NCI-H187 treated with DMSO at 0.1 percent for 48 hours (cell line): ENCODE measurements at places on chromosomes 12 and 14.

DNA sequence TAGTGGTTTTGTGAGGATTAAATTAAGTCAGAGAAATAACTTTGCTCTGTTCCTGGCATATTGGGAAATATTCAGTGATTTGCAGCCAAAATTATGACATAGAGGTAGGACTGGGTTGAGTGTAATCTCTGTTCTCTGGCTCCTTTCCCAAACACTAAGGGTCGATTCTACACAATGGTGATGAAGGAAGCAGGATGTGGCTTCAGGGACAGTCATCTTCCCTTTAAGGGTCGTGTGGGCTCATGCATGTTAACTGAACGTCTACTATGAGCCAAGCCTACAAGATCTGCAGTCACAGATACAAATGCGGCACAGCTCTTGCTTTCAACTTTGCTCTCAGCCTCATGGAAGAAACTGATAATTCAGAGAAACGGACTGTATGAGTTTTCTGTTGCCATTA lies 381.6 kb downstream of the VRK1 start:
- no peak for DNase-seq

DNA sequence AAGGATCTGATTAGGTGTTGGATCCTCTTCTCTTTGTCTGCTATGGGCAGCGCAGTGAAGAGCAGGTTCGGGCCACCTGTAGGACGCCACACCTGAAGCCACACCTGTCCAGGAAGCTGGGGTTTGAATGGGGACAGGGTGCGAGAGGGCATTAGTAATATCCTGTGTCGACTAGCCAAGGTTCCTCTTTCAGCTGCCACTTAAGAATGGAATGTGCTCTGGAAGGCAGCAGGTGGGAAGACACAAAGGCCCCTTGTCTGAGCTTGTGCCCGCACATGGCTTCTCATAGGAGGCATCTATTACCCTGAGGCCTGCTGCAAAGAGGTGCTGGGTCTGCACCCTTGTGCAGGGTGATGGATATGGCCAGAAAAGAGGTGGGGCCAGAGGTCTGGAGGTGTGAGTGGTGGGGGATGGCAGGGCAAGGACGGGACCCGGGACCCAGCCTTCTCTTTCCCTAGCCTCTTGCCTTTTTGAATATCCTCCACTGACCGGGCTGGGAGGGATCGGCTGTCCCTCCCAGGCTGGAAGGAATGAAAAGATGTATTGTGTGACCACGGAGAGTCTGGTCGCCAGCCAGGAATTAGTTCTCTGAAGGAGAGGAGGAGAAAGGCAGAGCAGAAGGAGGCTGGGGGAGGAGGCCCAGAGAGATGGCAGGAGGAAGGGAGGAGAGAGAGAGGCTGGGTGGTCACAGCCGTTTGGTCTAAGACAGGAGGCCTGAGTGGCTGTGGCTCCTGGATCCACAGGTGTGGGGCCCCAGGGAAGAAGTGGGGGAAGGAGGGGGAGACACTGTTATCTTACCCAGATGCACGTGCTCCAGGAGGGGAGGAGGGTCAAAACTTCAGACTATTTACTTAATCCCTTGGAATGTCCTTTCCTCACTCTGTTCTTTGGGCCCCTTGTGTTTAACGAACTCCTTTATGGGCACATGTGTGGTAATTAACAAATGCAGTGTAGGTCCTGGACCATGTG lies 101.5 kb downstream of the SMOC1 start:
- no peak for DNase-seq

- no peak for DNase-seq
Observed at GRCh38 chr14:106488291-106488690, 961.9 kb downstream of the TMEM121 start.

DNA sequence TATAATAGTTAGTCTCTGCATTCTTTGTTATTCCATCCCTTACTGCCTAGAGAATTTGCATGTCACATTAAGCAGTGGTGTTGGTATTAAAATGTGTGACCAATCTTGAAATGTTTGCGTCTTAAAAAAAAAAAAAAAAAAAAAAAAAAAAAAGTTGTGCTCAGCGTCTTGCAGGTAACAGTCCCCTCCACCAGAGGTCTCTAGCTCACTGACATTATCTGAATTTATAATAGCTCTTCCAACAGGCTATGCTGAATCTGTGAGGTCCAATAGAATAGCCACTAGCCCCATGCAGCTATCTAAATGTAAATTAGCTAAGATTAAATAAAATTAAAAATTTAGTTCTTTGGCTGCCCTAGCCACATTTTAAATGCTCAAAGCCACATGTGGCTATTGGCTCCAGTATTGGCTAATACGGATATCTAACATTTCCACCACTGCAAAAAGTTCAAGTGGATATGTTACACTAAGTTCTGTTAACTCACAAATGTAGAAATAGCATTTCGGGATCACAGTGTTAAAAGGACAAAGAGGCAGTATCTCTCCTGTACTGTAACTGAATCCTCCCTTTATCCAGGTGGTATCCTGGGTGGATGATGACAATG lies 28.7 kb downstream of the NKX2-8 start:
- DNase-seq, result peak; percentile 53

DNA sequence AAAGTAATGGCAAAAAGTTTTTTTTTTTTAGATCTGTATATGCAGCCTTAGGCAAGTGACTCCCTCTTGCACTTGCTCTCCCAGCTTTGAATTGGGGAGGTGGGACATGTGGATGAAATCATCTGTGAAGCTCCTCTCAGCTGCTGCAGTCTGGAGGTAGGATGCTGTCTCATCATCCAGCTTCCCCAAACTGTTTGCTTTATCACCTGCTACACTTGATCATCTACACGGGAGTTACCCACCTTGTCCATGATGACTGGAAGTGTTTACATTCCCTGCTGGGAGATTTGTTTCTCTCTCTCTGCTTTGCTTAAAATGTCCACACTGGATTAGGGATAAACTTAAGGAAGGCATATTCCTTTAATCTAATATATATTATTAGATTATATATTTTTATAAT lies 8.5 kb upstream of the FGF23 start:
- DNase-seq, result no peak

- DNase-seq, result no peak
Observed at GRCh38 chr12:25839470-25839869, 119.0 kb upstream of the RASSF8 start.

DNA sequence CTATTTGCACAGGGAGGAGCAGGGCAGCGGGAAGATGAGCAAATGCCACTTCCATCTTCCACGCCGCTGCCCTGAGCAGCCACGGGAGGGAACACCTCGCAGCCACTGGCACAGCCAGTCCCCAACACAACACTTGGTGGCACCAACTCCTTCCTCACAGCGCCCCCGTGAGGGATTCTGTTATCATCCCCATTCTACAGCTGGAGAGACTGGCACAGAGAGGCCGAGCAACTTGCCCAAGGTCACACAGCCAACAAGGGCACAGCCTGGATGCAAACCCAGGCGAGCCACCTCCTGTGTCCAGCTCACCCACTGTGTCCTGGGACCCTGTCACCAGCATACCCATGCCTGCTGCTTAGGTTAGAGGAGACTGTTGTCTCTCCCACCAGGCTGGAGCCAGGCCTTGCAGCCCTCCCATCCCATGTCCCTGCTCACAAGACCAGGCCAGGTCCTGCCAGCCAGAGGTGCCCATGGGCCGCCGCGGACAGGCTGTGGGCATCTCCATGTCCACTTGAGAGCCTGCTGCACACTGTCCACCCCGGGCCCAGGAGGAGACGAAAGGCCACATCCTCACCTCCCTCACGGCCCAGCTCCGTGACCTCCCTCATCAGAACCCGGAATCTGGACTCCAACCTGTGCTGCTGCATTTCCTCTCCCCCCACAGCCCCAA lies 57.0 kb downstream of the NCOR2 start:
- no peak for DNase-seq

- DNase-seq, result no peak
Observed at GRCh38 chr12:50706606-50707005, 57.3 kb upstream of the ATF1 start.

DNA sequence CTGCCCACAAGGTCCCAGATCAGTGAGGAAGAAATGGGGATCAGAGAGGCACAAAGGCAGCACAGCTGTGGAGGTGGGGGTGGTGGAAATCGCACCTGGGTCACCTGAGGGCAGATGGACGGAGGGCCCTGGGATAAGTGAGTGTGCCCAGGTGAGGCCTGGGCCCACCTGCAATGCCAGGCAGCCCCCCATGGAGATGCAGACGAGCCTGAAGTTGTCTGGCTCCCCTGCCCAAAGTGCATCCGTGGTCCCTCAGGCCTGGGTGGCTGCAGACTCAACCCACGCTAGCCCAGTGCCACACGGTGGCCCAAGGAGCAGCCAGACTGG lies 84.9 kb downstream of the NCOR2 start:
- no peak for DNase-seq

- no peak for DNase-seq
Observed at GRCh38 chr12:53267306-53267998, 647 bp upstream of the ESPL1 start.

DNA sequence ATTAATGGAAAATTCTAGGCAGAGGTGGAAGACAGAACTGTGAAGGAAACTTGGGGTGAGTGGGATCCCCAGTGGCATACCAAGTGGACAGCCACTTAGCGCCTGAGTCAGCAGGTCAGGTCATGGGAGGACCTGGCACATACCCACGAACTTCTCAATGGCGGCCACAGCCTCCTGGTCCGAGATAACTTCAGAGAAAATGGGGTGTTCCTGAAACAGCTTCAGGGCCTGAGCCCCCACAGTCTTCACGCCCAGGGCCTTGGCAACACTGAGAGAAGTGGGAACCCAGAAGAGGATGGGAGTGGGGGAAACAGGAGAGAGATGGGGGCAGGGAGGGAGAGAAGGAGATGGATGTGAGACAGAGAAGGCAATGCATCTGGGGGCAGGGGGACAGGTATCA lies 9.9 kb downstream of the SDS start:
- no peak for DNase-seq

DNA sequence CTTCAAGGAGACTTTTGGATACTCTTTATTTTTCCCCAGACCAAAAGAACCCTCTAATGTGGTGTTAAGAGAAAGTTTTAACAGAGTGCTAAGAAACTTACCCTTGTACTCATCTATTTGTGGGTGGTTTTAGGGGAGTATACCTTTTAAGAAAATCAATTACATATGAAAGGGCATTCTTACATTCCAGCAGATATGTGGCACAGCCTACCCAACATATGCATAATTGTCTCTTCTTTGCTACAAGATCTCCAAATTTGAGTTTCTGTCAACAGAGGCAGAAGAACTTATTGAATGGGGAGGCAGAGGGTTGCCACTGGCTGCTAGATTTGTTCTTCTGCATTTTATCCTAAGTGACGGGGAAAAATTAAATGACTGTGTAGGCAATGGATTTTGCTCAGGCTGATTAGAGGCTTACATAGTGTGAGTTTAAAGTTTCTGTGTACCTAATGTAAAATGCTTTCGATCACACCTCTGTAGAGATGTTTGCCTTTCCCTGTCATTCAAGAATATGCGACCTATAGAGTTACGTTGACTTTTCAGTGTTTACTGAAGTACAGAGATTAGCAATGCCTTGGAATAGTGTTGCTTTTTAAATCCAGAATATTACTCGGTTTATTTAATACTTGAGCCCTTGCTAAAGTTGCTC lies 54.6 kb downstream of the PROX2 start:
- DNase-seq, result no peak

DNA sequence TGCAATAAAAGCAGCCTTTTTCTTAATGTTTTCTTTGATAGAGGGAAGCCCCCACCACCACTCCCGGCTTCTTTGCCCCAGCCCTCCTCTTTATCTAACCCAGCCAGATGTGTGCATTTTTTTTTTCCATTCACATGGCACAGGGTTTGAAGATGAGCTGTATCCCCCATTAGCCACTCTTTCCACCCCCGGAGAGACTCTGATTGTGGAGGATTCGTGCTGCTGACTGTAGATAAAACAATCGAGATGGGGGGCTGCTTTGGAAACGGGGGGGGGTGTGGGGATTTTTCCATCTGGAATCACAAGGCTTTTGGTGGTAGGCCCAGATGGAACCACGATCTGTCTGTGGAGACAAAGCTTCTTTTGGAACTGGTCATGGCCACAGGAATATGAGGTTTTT lies 46.2 kb upstream of the VASH1 start:
- DNase-seq, result no peak

GRCh38 chr12:122368361-122369073 lies 54.0 kb downstream of the CLIP1 start:
- DNase-seq, result no peak

GRCh38 chr12:1534748-1535147 lies 59.6 kb downstream of the FBXL14 start:
- no peak for DNase-seq

- peak; percentile 72 for DNase-seq
Observed at GRCh38 chr14:34013721-34014060, 62.8 kb upstream of the EGLN3 start.

DNA sequence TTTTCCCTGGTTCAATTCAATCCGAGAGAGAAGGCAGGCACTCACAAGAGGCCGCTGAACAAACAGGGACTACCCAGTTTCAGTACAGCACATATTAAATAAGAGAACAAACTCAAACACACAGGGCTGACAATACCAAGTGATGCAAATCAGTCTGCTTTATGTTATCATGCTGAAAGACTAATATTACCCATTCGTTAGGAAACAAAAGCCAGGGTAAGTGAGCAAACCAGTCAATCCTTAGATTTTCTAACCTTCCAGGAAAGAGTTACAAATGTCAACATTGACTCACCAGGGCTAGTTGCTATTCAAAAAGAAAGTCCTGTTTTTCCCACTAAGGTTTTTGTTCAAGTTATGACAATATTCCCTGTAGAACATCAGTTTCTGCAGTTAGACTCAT lies 246.2 kb downstream of the C12orf42 start:
- no peak for DNase-seq
